Ureter (tissue), 1 donor: ENCODE measurements at places on chromosomes 7 and 10.

GRCh38 chr7:36526863-36527548, 137.3 kb downstream of the ANLN start:
- no peak for DNase-seq

DNA sequence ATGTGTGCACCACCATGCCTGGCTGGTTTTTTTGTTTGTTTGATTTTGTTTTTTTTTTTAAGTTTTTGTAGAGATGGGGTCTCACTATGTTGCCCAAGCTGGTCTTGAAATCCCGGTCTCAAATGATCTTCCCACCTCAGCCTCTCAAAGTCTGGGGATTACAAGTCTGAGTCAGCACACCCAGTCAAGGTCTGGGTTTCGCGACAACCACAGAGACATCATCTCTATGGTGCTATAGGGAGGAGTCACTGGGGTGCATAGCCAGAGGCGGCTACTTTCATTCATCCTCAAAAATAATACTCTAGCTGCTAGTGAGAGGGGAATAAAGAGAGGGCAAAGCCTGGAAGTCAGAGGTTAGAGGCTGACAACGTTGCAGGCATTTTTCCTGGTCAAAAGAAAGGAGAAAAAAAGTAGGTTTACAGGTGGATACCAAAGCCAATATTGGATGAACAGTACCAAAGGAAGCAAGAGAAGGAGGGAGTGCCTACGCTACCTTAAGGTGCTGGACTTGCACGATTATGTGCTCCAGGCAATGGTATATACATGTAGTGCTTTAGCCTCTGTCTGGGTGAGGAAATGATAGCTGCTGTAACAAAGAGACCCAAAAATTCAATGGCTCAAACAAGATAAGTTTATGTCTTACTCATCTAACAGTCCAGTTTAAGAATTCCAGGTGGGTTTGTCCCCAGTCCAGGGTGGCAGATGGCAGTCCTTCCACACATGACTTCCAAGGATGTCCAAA, 178.3 kb downstream of the SKIDA1 start:
- no peak for DNase-seq

GRCh38 chr7:375321-375831, 85.4 kb downstream of the FOXL3 start:
- no peak for DNase-seq

GRCh38 chr7:148156233-148156632, 434.3 kb upstream of the C7orf33 start:
- no peak for DNase-seq

DNA sequence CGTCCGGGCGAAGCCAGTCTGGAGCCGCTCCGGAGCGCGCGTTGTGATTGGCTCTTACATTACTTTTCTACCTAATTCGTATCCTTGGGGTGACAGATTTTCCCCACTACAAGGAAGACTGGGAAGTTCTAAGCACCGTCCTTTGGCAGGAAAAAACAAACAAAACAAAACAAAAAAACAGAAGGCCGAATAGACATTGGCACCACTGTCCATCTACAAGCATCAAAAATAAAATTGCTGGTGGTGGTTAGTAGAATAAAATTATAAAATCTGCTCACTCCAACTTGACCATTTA, 651 bp upstream of the SKAP2 start:
- no peak for DNase-seq

DNA sequence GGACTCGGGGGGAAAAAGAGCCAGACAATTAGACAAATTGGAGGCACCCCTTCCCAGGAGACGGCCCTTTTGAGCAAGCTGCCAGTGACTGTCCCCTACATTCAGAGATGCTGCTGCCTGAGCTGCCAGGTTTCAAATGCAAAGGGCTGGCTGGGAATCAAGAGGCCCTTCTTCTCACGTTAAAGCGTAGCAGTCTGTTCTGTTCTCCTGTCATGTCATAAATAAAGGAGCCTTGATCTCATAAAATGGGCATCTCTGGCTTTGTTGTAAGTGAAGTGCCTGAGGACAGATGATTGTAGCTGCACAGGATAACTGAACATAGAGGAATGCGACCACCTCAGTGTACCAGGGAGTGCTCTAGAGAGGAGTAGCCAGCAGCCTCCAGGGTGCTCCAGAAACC, 917.9 kb downstream of the GRID1 start:
- DNase-seq, result no peak

DNA sequence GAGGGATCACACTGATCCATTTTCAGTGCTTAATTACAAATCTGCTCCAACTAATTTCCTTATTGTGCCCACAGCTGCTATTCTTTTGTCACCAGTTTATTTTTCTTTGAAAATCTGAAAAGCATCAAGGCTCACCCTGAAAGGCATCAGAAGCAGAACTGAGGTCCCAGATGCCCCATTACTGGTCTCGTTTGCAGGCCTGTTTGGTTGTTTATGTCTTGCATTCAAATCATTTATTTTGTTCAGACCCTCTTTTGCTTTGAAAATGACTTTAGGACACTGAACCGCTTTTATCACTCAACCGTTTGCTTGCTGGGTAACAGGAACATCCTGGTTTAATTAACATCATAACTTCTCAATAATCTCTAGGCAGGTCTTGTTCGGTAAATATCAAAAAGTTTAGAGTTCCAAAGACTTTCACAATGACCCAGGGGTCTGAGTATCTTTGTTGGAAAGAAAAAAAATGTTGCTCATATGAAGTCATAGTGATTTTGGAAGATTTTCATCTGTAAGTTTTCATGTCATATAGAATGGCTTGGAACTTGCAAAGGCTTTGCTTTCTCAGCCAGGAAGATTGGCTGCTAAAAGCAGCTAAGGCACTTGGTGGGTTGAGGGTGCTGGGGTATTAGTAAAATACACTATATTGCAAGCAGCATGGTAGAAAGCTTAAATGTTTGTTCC, 398.3 kb upstream of the NPVF start:
- DNase-seq, result no peak

GRCh38 chr10:10110844-10111490, 906.7 kb upstream of the CELF2 start:
- no peak for DNase-seq

DNA sequence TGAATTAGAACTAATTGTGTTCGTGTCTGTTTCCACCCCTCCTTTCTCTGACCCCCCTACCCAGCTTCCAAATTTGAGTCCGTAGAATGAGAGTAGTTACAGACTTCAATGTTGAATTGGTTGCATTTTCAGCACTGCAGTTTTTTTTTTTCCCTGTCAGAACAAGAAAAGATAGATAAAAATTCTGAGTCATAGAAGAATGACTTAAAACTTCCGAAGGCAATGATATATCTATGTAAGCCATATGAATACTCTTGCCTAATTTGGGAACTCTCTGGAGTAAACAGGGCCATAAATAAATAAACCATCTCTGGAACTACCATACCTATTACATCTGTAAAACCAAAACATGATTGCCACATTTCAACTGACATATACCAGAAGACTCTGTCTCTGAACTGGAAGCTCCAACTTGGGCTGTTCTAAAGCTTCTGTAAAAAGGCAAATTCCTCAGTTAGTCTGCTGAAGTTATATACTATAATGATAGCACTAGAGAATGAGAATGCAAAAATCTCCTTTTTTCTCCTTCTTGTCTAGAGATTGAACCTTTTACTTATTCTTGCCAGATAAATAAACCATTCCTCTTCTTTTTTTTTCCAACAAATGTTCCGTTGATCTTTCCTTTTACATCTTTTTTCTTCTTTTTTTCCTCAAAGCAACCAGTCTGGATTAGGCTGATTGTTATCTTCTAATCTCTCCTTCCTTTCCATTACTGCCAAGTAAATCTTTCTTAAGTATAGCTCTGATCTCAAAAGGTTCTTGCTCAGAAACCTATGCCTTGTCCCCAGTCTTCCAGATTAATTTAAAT, 23.5 kb downstream of the VCL start:
- no peak for DNase-seq

GRCh38 chr7:91843831-91844230, 36.7 kb downstream of the MTERF1 start:
- DNase-seq, result no peak

DNA sequence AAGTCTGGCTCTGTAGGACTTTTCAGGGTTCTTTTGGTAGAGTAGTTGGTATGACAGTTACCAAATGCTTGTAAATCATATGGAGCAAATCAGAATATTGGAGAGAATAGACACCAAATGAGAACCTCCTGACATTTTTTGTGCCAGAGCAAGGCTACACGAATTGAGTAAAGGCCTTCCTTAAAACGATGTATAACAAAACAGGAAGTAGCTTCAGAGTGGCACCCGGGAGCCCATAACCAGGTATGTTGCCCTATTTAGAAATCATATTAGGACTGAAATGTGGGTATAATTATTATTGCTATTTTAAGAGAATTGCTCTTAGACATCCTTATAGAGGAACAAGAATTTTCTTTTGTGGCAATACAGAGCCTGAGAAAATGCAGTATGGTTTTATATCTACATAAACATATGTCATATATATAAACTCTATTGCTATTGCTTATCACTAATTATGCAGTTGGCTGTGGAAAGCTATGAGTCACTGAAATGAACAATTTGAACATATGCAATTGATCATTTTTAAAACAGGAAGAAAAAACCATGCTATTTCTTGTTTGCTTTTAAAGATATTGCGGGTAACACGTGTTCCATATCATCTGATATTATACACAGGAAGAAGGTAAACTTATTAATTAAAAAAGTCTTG, 197.4 kb upstream of the MTPN start:
- DNase-seq, result no peak

- no peak for DNase-seq
These were observed 13.9 kb upstream of the TBATA start for GRCh38 chr10:70799124-70799523.

DNA sequence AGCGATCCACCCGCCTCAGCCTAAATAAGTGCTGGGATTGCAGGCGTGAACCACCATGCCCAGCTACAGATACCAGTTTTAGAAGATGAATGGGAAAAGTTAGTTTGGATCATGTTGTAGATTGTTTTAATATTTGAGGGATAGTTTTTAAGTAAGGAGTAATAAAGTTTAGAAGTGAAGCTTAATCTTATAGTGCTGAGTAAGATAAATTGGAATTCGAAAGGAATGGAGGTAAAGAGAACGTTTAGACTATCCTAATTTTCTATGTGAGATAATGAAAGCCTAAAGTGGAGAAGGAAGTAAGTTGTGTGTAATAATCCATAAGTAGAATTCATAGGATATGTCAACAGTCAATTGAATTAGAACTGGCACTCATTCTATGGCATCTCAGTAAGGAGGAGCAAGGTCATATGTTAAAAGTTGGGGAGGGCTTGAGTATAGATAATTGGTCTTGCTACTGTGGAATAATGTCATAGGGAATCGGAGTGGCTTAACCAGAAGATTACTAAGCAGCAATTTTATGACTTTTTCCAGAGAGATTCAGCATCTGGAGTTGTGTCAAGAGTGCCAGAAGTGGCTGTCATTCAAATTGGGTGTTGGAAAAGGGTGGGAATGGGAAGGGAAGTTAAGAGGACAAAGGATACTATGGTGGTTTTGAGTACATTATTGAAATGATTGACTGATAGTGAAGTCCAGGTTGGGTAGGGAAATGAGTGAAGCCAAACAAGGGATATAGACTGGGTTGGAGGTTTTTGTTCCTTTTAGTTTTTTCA, 12.1 kb downstream of the TAX1BP1 start:
- DNase-seq, result no peak

DNA sequence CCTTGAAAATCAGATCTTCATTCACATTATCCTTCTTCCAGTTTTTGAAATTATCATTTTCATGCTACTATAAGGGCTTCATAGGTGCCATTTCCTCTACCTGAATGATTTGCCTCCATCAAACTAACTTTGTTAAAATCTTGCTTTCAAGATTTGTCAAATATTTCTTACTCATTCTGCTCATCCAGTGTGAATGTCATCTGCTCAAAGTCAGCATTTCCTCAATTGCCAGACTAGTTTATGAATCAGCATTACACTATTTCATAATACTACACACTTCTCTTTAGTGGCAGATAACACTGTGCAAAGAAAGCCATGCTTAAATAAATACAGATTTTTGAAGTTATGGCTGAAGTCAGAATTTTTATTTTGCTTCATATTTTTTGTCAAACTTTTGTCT, 21.3 kb upstream of the LIPF start:
- no peak for DNase-seq

- DNase-seq, result no peak
These were observed 2.9 kb downstream of the SH2D4B start for GRCh38 chr10:80540618-80540980.

- DNase-seq, result no peak
These were observed 65.1 kb downstream of the MINDY3 start for GRCh38 chr10:15795036-15795792.

DNA sequence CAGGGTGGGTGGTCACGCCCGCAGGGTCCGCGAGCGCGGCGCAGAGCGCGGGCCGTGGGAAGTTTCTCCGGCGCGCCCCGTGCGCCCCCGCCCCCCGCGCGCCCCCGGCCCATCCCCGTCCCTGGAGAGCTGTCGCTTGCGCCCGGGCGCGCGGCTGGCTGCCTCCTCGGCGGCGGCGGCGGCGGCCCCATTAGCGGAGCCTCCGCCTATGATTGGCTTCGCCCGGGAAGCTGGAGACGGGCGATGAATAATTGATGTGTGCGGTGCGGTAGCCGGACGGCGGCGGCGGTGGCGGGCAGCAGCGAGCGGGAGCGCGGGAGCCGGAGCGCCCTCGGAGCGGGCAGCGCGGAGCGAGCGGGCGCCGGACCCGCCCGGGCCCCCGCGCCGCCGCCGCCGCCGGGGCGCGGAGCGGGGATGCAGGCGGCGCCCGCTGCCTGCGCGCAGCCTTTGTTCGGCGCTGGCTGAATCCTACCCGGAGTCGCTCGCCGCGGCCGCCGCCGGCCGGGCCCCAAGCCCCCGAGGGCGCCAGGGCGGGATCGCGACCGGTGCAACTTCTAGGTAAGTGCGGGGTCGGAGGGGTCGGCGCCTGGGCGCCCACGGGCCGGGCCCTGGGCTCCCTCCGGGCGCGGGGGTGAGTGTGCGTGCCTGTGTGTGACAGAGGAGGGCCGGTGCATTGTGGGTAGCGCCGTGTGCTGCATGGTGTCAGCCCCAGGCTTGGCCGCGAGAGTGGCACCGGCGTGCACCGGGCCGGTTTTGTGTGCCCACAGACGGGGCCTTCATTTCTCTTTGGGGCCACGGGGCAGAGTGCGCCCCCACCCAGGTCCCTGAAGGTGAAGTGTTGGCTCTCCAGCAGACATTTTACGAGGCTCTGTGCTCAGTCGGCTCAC, 103.8 kb upstream of the PPIF start:
- no peak for DNase-seq

DNA sequence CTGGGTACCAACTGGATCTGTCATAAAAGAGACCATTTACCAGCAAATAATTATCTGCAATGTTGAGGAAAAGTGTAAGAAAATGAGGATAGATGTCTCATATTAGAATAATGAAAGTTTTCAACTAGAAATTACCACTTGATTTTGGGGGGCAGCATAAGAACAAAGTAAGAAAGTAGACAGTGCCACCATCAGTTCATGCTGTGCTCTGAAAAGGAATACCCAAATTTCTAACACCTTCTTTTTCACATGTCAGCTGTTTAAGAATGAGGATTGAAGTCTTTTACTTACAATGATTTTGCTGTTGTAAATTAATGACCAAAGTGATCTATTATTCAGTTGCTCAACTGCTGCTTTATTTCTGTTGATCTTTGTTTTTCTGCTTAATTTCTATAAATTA, 578.3 kb downstream of the ETV1 start:
- no peak for DNase-seq
